Anterior cingulate cortex (tissue), 58 donors: ENCODE measurements at places on chromosomes 6 and 20.

DNA sequence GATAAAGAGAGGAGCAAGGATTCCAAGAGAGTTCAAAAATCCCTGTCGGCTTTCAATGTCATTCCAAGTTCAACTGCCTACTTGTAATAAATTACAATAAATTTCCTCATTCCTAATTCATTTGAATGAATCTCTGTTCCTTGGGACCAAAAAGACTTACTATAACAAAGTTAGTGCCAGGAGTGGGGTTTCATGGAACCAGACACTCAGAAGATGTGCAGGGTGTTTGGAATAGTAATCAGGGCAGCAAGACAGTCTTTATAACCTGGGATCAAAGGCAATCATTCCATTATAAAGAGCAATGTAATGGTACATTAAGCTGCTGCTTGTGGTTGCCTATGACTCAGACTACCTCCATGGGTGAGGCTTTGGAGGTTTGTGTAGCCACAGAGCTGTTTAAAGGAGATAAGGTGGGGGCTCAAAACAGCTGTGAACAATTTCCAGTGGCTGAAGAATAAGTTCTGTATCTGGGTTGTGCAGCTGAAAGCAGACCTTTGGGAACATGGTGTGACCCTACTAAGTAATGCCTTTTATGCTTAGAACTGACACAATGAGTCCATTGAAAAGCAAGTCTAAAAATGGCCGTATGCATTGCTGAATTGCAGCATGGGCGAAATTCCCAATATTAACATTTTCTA lies 159.9 kb downstream of the LINC00237 start:
- DNase-seq = no peak

DNA sequence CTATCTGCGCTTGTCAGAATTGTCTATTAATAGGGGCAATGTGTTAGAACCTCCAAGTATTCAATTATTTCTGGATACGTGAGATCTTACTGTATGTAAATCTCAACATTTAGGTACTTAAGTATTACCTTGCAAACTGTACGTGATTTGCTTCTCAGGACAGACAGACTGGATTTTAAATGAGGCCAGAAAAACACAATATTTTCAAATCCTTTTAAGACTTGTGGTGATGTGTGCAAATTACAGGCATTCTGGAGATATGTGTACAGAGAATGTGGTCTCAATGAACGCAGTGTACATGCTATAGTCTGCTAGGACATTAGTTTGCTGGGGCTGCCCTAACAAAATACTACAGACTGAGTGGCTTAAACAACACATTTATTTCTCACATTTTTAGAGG lies 16.9 kb downstream of the CCR6 start:
- no peak for DNase-seq

DNA sequence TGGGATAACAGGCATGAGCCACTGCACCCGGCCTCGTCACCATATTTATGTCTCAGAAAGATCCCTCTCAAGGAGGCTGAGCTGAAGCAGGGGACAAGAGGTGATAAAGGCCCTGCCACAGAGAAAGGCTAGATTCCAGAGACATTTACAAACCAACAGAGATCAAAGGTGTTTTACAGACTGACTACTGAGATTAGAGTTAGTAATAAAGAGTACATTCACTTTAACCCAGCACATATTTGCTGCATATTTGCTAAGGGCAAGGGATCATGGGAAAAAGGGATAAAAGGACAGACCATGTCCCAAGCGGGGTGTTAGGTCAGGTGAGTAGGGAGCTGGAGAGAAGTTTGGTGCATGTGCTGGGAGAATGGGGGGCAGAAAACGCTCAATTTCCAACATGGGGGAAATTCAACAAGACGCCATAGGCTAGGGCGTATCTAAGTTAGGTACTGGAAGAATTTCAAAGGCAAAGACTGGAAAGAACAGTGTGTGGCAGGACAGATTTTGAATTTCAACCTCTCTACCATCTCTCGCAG lies 43.8 kb upstream of the SEC63 start:
- DNase-seq = no peak

- no peak for DNase-seq
These were observed 38.2 kb downstream of the MRPL14 start for GRCh38 chr6:44088827-44089590.

GRCh38 chr6:2820415-2820814 lies 21.2 kb downstream of the SERPINB1 start:
- no peak for DNase-seq

- no peak for DNase-seq
These were observed 22.7 kb upstream of the PRDM1 start for GRCh38 chr6:106063448-106063850.

GRCh38 chr20:24978513-24978912 lies 14.0 kb downstream of the APMAP start:
- DNase-seq = peak; percentile 58

- no peak for DNase-seq
These were observed 3.1 kb upstream of the SNAP91 start for GRCh38 chr6:83711958-83712357.

GRCh38 chr6:35654883-35655282 lies 33.8 kb downstream of the FKBP5 start:
- no peak for DNase-seq

DNA sequence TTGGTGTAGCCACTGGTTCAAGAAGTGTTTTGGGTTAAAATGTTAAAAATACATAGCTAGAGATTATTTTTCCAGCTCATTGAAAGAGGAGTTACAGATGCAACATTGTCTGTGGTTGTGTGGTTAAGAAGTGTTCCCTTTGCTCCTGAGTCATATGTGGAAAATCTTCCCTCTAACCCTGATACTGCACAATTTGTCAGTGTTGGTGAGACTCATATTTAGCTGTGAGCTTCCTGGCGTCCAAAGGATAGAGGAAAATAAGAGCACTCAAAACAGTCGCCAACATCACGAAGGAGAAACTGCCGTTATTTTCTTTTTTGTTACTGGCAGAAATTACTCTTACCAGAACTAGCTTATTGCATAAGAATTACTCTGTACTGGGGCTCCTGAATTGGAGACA lies 250.4 kb downstream of the CDH4 start:
- DNase-seq = no peak

GRCh38 chr20:57838670-57839151 lies 128.9 kb upstream of the PMEPA1 start:
- DNase-seq = no peak

- DNase-seq = peak; percentile 29
These were observed 4.2 kb upstream of the NTSR1 start for GRCh38 chr20:62704341-62704948.

DNA sequence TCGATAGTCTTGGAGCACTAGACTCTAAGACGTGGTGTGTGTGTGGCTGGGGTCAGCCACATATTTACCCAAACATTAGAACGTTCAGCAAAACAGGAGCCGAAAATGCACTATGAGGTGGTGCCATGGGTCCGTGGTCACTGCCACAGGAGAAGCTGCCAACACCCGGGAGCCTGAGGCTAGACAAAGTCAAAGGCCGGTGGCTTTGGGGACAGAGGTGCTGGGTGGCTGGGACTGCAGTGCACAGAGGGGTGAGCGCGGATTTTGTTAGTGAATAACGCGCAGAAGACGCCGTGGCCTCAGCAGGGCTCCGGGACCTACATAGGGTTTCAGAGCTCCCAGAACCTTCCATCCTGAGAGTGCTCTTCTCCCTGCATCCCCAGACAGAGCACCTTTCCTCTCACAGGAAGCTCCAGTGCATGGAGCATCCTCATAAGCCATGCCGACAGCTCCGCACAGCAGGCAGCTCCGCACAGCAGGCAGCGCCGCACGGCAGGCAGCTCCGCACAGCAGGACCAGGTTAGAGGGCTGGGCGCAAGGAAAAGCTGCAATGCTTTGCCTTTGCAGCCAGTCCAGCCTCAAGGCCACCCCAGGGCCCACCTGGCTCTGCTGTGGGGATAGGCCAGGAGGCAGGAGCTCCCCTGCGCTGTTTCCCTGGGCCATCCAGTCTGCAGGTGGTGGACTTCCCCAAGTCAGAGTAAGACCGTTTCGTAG lies 304.1 kb downstream of the TAF4 start:
- no peak for DNase-seq

DNA sequence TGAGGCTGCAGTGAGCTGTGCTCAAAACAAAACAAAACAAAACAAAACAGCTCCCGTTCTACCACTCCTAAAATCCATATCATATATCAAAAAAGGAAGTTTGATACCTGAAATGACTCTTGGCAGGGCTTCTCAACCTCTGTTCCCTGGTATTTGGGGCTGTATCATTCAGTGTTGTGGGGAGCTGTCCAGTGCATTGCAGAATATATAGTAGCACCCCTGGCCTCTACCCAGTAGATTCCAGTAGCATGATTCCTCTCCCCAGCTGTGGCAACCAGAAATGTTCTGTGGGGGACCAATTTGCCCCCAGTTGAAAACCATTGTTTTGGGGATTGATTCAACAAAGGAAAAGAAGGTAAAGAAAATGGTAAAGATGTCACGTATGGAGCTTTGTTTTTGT lies 238.9 kb downstream of the PRL start:
- no peak for DNase-seq

GRCh38 chr6:155084431-155085123 lies 89.5 kb downstream of the TIAM2 start:
- DNase-seq = no peak

- DNase-seq = no peak
These were observed 12.1 kb upstream of the IP6K3 start for GRCh38 chr6:33758815-33759216.

DNA sequence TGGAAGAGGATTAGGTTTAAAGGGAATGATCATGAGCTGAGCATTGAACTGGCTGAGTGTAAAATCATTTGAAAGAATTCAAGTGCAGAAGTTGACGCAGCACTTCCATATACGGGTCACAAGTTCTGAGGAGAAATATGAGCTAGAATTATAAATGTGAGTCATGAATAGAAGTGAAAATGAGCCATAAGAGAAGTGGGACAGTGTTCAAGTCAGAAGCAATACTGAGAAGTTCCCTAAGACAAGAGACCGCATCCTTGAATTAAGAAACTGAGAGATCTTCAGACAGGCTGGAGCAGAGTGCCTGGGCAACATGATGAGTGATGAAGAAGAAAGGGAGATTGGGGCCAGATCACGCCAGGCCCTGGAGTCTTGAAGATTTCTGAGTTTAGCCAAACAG lies 209.7 kb downstream of the TBX18 start:
- no peak for DNase-seq

- DNase-seq = no peak
These were observed 176.9 kb upstream of the GGTLC1 start for GRCh38 chr20:24165301-24166122.

GRCh38 chr20:37276494-37277252 lies 12.8 kb upstream of the MANBAL start:
- DNase-seq = no peak

GRCh38 chr6:156413154-156413553 lies 364.0 kb upstream of the ARID1B start:
- DNase-seq = no peak

DNA sequence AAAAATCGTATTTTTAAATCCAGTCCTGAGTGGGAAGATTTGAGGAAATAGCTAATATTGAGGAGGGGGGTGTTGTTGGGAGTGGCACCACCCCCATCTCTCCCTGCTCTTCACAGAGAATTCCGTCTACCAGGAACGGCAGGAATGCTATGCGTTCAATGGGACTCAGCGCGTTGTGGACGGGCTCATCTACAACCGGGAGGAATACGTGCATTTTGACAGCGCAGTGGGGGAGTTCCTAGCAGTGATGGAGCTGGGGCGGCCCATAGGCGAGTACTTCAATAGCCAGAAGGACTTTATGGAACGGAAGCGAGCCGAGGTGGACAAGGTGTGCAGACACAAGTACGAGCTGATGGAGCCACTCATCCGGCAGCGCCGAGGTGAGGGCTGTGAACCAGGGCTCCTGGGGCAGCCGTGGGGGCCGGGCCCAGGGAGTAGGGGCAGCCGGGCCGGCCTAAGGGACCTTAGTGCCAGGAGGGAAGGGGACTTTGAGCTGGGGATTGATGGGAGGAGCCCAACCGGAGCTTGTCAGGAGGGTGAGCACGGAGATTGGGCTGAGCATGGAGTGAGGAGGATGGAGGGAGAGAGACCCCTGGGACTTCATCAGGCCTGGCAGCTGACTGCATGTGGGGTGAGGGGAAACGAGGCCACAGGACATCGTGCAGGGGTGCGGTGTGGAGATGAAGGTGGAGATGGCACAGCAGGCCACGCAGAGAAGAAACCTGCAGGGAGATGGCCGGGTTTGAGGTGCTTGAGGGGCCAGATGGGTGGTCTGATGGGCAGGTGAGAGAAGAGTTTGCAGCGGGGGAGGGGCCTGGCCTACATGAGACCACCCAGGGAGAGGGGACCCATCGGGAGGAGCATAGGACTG lies 41.3 kb downstream of the HLA-DPB1 start:
- no peak for DNase-seq

DNA sequence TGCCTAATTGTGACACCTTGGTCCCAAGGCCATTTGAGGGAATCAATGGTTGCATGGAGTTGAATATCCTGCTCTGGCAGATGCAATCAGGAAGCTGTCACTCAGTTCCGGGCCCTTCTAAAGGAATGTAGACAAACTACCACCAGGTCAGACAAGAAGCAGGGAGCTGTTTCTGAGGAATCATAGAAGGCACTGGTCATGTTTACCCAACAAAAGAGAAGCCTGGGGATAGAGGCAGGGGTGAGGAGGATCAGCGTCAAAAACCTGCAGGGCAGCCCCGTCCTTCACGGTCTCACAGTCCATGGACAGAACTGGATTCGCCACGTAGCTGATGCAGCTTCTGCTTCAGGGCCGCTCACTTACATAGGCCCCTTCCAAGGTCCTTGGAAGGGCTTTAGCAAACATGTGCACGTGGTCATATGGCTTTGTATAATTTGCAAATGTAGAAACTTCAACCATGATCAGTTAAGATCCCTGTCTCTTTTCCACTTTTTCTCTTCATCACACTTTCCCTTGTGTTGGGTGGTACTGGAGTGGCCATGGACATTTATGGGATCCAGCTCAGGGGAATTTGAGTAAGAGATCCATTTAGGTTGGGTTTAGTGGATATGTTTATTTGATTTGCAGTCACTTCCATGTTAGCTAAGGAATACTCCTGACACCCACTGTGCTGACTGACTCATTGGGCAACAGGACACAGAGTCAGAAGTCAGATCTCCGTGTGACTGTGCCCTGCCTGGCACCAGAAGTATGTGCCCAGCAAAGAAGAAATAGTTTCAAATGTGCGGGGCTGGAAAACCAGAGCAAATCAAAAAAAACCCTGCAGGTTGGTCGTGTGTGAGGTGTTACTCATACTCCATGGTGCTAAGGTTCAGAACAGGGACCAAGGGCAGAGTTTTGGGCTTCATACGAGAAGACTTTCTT lies 60.0 kb upstream of the ZFAND3 start:
- no peak for DNase-seq

DNA sequence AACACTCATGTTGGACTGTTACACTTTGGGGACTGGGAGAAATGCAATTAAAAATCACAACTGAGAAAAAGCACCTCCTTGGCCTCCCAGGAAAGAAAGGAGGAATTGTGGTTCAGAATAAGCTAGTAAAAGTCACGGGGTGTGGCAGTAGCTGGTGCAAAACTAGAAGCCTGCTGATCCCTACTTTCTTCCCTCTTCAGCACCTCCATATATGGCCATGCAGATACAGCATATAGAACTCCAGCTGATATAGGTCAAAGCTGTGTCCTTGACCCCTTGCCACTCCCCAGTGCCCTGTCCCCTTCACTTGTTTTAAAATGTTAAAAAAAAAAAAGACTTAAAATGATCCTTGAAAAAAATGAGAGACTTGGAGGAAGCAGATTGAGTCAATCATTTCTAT lies 5.5 kb upstream of the FLRT3 start:
- no peak for DNase-seq

GRCh38 chr20:44656448-44656847 lies 4.9 kb upstream of the ADA start:
- no peak for DNase-seq

- DNase-seq = no peak
These were observed 1.1 kb downstream of the TBP start for GRCh38 chr6:170555305-170555704.

GRCh38 chr6:28235912-28236452 lies 10.9 kb downstream of the ZSCAN9 start:
- DNase-seq = no peak
